NCI-H2171 treated with DMSO at 0.1 percent for 48 hours (cell line): ENCODE measurements at places on chromosomes 2 and 18.

DNA sequence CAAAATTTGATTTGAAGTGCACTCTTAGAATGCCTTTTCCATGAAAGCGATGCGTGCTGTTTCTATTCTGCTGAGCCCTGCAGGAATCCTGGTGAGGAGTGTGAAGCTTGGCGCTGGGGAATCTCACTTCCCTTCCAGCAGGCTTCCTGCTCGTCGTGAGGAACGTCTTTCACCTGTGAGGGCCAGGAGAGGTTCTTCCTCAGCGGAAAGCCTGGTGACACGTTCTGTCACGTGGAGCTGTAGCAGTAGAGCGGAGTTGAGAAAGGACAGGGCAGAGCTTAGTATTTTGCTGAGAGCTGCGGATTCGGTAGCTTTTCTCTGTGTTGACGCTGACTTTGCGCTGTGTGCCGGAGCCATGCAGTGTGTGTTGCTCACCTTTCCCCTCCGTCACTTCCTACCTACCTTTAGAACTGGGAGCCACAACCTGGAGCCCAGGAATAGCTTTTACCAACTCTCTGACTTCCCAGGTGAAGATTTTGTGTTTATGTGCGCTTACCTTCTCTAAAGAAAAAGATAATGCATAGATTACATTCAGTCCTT, 294.8 kb downstream of the PTGR3 start:
- DNase-seq = no peak

- DNase-seq = no peak
Measured at GRCh38 chr2:98454500-98455235, 10.0 kb downstream of the INPP4A start.

- DNase-seq = no peak
Measured at GRCh38 chr2:45833968-45834344, 182.5 kb downstream of the PRKCE start.

- no peak for DNase-seq
Measured at GRCh38 chr18:29171892-29172755, 995.2 kb upstream of the CDH2 start.

- no peak for DNase-seq
Measured at GRCh38 chr2:162244541-162245031, 1.3 kb upstream of the FAP start.

DNA sequence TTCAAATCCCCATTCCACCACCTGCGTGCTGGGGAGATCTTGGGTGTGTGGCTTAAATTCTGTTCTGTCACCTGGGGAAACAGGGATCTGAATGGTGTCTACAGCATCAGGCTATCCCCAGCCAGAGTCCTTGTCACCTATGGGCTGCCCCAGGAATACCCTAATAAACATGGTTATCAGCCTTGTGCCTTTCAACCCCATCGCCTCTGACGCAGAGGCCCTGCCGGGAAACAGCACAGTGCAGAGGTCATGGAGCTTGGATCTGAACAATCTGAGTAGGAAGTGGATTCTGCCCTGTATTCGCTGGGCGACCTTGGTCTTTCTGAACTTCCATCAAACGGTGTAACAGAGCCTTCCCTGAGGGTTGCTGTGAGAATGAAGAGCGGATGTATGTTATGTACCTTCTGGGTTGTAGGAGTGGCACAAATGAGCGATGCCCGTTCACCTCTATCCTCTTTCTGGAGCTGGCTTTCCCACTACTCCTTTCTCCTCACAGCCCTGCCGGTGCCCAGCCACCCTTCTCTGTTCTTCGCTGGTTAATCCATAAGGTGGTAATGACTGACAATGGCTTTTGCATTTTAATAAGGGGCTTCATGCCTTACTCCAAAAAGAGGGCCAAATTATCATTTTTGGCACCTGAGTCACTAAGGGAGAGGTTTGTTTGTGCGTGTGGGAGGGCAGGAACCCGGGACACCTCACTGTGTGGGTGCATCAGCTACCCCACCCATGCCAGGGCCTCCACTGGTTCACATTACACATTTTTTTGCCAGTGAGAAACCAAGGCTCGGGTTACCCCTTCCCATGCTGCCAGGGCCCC, 256.5 kb downstream of the MYCN start:
- no peak for DNase-seq

- no peak for DNase-seq
Measured at GRCh38 chr2:119377993-119378345, 11.2 kb downstream of the DBI start.

- DNase-seq = no peak
Measured at GRCh38 chr2:102258386-102259074, 52.8 kb upstream of the IL1RL1 start.

DNA sequence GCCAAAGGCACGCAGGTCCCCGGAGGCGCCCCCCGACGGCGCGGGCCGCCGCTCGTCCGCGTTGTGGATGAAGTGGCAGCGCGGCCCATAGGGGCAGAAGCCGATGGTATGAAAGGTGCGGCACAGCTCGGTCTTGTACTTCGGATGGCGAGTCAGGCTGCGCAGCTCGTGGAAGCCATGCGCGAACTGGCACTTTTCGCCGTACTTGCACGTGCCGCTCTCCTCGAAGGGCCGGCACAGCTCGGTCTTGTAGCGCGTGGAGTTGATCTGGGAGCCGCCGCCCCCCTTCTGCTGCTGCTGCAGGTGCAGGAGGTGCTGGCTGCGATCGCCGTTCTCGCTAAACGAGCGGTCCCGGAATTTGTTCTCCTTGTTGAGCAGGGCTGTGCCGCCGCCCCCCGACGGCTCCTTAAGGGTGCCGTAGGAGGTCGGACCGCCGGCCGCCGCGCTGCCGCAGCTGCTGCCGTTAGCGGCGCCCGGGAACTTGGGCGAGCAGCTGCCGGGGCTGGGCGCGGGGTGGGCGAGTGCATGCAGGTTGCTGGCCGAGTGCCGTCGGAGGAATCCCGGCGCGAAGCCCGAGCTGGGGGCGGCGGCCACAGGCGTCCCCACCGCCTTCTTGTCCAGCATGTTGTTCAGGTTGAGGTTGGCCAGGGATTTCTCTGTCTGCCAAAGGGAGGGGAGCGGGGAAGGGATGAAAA, 1.2 kb downstream of the ZFP36L2 start:
- DNase-seq = peak; percentile 32
